Stimulated activated CD8-positive, alpha-beta memory T cell treated with anti-CD3 and anti-CD28 coated beads, Interleukin-4, amount 100 ng/mL, for 24 hours (primary cell): ENCODE measurements at places on chromosomes 1 and 21.

DNA sequence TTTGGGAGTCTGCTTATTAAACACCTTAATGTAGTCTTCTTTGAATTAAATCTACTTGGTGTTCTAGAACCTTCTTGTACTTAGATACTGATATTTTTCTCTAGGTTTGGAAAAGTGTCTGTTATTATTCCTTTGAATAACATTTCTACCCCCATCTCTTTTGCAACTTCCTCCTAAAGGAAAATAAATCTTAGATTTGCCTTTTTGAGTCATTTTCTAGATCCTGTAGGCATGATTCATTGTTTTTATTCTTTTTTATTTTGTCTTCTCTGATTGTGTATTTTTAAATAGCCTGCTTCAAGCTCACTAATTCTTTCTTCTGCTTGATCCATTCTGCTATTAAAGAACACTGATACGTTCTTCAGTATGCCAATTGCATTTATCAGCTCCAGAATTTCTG lies 155.9 kb upstream of the NEGR1 start:
- no peak for DNase-seq

- DNase-seq: no peak
Measured at GRCh38 chr1:924656-925560, 1.2 kb downstream of the SAMD11 start.

- DNase-seq: no peak
Measured at GRCh38 chr1:23384312-23385058, 14.8 kb upstream of the ZNF436 start.

DNA sequence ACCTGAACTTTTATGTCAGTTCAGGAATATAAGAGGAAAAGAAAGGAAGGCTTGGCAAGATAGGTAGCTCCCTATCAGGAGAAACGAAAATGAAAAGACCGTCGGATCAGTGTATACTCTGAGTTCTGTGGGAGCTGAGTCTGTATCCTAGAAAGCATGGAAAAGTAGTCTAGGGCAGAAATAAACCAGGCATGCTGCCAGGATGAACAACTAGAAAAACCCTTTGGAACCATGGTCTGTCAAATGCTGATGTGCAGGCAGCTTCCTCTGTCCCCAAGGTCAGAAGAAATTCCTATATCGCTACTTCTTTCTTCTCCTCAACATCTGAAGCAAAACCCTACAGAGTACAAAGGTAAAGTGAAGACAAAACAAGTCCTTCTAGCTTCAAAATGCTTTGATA lies 268.8 kb downstream of the ST6GALNAC3 start:
- DNase-seq: no peak

GRCh38 chr1:75693551-75693950 lies 31.0 kb upstream of the ACADM start:
- DNase-seq: no peak

GRCh38 chr1:236400061-236400603 lies 6.0 kb downstream of the EDARADD start:
- no peak for DNase-seq

- no peak for DNase-seq
Measured at GRCh38 chr1:242641461-242641860, 117.0 kb upstream of the PLD5 start.

DNA sequence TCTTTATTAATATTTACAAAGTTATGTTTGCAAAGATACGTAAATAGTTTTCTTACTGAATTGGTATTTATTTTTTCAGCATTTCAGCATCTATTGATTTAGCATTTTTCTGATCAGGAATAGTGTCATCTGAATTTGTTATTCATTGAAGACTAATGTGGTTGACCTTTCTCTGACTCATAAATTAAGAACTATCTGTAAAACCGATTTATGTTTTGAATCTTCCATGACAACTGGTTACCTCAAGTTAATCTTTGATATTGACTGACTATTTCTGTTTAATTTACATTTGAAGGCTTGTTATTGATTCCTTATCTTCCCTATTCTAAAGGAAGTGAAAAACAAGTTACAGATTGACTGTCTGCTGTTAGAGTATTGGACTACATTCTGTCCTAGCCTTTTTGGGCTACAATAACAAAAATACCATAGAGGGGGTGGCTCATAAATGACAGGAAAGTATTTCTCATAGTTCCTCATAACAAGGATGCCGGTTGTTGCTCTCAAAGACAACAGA lies 1131.4 kb downstream of the PLA2G4A start:
- DNase-seq: no peak

DNA sequence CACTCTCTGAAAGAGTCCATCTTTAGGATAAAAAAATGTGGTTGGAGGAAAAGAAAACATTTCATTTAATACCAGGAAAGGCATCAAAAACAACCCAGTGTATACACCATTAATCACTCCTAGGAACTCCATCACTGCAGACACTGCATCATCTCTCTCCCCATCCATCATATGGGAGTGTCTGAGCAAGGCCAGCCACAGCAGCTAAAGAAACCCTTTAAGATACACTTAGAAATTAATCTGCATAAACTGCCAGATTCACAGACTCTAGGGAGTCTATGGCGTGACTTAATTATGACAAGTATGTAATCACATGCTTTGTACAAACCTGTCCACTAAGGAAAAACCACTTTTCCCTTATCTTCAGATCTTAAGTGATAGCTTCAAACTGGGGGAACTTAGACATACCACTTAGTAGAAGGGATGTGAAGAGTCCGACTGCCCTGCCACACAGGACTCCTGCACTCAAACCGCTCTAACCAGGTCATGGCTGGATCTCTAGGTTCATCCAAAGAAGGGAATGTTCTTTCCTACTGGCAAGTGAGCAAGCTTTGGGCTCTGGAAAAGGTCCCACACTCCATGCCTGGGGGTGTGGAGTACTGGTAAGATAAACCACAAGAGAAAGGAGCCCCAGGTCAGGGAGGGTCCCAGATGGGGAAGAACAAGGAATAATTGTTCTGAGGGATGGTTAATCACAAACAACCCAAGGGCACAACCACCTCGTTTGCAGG lies 61.0 kb upstream of the C8B start:
- DNase-seq: no peak

DNA sequence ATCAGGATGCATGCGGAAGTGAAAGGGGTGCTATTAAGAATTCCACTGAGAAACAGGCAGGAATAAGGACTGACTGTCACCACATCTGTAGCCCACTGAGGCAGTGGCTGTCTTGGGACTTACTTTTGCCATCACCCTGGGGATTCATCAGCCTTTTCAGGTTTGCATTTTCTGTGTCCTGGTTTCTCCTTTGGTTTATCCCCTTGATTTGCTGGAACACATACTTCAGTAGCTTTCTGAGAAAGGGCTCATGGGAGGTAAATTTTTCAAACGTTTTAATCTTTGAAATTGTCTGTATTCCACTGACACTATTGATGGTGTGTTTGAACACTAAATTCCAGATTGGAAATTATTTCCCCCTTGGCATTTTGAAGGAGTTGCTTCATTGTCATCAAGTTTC lies 80.2 kb upstream of the ACTRT2 start:
- no peak for DNase-seq

GRCh38 chr1:18948048-18948912 lies 8.2 kb downstream of the IFFO2 start:
- DNase-seq: peak; percentile 40

DNA sequence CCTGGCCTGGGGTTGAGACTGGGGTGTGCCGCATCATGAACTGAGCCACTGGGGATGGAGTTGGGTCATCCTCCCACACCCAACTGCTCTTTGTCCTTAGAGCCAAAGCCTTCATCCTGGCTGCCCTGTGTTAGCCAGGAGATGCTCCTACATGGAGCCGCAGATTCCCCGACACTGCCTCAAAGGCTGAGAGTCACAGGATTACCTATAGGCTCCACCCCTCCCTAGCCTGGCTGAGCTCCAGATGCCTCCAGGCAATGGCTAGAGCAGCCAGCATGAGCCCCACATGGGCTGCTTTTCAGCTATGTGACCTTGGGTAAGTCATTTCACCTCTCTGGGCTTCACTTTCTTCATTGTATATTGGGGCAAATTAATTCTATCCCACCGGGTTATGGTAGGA lies 119.9 kb upstream of the POU3F1 start:
- no peak for DNase-seq

DNA sequence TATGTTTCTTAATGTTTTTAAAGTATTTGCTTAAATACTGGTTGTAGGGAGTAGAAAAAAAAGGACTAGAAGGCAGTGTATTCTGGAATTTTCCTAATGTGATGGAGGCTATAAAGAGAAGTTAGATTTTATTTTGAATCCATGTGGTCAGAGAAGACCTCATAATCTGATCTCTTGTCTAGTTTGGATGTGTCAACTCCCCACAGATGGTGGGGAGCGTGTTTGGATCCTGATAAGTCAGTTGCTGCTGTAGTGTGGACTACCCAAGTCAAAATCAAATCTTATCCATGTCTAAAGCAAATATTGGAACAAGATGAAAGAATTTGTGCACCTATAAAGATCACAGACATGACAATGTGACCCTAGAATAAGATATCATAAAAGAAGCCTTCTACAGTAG lies 918.0 kb downstream of the LTN1 start:
- no peak for DNase-seq

- DNase-seq: no peak
Measured at GRCh38 chr1:112358061-112358770, 37.8 kb upstream of the CTTNBP2NL start.

- no peak for DNase-seq
Measured at GRCh38 chr1:27650171-27650538, 15.2 kb upstream of the FGR start.

- no peak for DNase-seq
Measured at GRCh38 chr1:45892068-45892785, 88.8 kb downstream of the MAST2 start.

DNA sequence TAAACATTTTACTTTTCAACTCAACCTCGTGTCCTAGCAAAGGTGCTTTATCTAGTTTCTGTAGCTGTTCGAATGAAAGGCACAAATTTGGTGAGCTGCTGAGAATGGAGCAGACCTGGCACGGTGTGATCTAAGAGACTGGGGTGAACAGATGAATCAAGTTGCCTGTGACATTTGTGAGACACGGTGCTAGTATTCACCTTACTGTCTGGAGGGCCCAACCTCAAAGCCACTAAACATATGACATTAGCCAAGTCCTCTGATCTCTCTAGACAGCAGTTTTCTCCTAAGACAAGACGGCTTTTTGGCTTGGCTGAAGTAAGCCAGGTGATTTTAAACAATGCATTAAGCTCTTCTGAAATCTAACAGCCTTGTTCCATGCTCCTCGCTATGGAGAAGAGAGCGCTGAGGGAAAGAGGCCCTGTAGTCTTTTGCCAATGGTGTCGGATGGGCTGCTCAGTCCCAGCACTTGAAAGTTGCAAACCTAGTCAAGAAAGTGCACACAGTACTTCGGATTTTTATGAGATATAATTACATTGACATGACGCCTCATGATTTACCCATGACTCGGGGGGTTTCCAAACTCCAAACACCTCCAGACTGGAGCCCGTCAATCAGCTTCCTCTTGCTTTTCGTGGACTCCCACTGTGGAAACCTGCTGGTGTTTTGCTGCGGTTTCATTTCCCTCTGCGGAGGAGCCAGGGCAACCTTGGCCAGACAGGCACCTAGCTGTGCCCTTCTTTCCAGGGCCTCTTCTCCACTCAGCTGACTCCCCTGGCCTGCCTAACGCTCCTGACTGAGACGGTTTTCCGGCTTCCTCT lies 794 bp upstream of the TOR3A start:
- DNase-seq: peak; percentile 17

- DNase-seq: no peak
Measured at GRCh38 chr1:26177182-26177684, at the start of gene CNKSR1. Gene CNKSR1 (plus strand): TSS chr1:26177491. CDS start chr1:26177548, 57 bp downstream.

- no peak for DNase-seq
Measured at GRCh38 chr1:201624741-201625225, 85.9 kb downstream of the NAV1 start.
